Left ventricle myocardium inferior (tissue), 1 donor: ENCODE measurements at places on chromosomes 7 and 10. TPM values are rescaled to one million over a fixed set of nuclear protein-coding genes. Genes with fewer than 3 reads are reported as not detected.

Gene ACSM6
- total RNA-seq: not detected

Gene ABI1
- total RNA-seq: 29.2 TPM

Gene TMEM72
- not detected for total RNA-seq

Gene IMMP2L
- total RNA-seq: 17.8 TPM

Gene GPR85
- 0.69 TPM for total RNA-seq

Gene CHN2
- 36.1 TPM for total RNA-seq

Gene ENTPD1
- 7.7 TPM for total RNA-seq

Gene LIPK
- not detected for total RNA-seq

Gene FAM25G
- total RNA-seq: not detected

Gene ENTPD7
- total RNA-seq: 2.9 TPM
